Caco-2 (cell line): ENCODE measurements at places on chromosomes 4 and X. TPM values are rescaled to one million over a fixed set of nuclear protein-coding genes. Genes with fewer than 3 reads are reported as not detected.

DNA sequence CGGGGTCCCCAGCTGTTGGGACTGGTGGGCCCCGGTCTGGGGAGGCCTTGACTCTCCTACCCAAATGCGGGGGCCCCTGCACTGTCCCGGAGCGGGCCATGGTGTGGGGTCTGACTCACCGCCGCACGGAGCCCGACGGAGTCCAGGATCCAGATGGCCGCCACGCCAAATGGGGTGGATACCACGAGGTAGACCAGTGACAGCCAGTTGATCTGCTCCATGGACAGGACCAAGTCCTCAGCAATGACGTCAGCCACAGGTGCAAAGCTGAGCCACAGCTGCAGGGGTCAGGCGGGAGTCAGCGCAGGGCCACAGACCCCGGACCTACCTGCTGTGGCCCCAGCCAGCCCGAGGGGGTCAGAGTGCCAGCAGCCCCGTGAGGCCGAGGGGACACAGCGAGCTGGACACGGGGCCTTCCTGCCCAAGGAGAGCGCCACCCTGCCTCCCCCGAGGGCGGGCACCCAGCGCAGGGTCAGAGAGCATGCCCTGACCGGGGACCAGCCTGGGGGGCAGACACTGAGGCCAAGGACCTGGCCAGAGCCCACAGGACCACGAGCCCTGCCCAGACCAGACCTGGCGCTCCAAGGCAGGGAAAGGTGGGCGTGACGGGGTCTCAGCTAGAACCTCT lies 2.4 kb downstream of the SLC49A3 start:
- H3K27ac ChIP-seq = no peak overlapping the region
- peaks cover 23% of the 10 kb centered on the region for H3K4me1 ChIP-seq
- no peaks in the 10 kb centered on the region for H3K27me3 ChIP-seq
- H3K36me3 ChIP-seq = no peaks in the 10 kb centered on the region

DNA sequence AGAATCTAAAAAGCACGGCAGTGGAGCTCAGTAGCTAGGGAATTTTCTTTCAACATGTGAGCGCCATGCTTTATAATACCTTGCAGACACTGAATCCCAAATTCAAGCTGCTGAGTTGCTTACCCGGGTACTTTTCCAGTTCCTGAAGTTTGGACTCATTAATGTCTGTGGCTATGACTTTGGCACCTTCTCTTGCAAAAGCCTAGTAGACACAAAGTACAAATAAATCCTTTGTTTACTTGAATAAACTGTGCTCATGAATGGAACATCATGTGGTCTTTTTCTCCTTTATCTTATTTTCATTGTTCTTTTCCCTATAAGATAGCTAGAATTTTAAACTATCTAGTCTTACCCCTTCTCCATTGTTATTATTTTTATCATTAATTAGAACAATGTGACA lies 4.6 kb downstream of the BDH2 start:
- no peaks in the 10 kb centered on the region for H3K27me3 ChIP-seq
- H3K36me3 ChIP-seq = no peaks in the 10 kb centered on the region
- 0 out of 2 replicates have a peak, but pooled peaks cover 8% of the 10 kb centered on the region for H3K4me1 ChIP-seq
- no peak overlapping the region for H3K4me3 ChIP-seq
- no peak overlapping the region for H3K27ac ChIP-seq

- no peaks in the 10 kb centered on the region for H3K4me1 ChIP-seq
- H3K4me3 ChIP-seq = no peak overlapping the region
- no peak for DNase-seq
- no peak overlapping the region for H3K27ac ChIP-seq
- no peaks in the 10 kb centered on the region for H3K36me3 ChIP-seq
These were observed 111.1 kb downstream of the RTL3 start for GRCh38 chrX:78548012-78548411.

- H3K27me3 ChIP-seq = no peaks in the 10 kb centered on the region
- H3K4me3 ChIP-seq = no peak overlapping the region
- DNase-seq = no peak
- no peak overlapping the region for H3K27ac ChIP-seq
- H3K4me1 ChIP-seq = no peaks in the 10 kb centered on the region
These were observed 293.9 kb upstream of the GATB start for GRCh38 chr4:152054731-152055130.

GRCh38 chr4:19366916-19367315 lies 884.8 kb upstream of the SLIT2 start:
- H3K27ac ChIP-seq = no peak overlapping the region
- H3K27me3 ChIP-seq = no peaks in the 10 kb centered on the region
- H3K4me1 ChIP-seq = no peaks in the 10 kb centered on the region
- H3K4me3 ChIP-seq = no peak overlapping the region

GRCh38 chr4:54384563-54384962 lies 155.5 kb downstream of the PDGFRA start:
- H3K4me3 ChIP-seq = no peak overlapping the region
- no peaks in the 10 kb centered on the region for H3K4me1 ChIP-seq
- no peak overlapping the region for H3K27ac ChIP-seq
- H3K27me3 ChIP-seq = no peaks in the 10 kb centered on the region
- DNase-seq = peak; percentile 13
- H3K36me3 ChIP-seq = no peaks in the 10 kb centered on the region

GRCh38 chr4:4803216-4803911 lies 56.1 kb upstream of the MSX1 start:
- H3K4me1 ChIP-seq = no peaks in the 10 kb centered on the region
- no peaks in the 10 kb centered on the region for H3K27me3 ChIP-seq
- H3K36me3 ChIP-seq = no peaks in the 10 kb centered on the region
- no peak overlapping the region for H3K27ac ChIP-seq
- no peak overlapping the region for H3K4me3 ChIP-seq

The HPGD gene
- total RNA-seq = 85.5 and 91.5 TPM in 2 replicates

The ARHGAP36 gene
- total RNA-seq = not detected in 2 replicates
